ENCODE measurements at places on chromosomes 12 and 14.

DNA sequence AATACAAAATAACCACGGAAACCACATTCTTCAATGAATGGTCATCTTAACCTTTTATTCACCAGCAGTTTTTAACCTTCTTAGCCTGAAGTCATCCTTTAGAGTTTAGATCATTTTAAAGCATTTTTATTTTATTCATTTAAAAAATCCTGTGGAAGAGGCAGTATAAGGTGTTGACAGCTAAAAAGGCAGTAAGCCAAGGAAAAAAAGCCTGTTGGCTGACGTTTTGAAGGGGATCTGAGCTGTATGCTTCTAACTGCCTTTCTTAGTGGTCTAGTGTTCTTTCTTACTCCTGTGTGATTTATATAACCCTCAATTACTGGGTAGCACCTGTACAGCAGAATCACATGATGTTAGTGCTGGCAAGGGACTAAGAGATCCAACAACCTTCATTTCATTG, 438.3 kb upstream of the SEL1L start:
- DNase-seq: no peak

- peak; percentile 86 for DNase-seq
Observed at GRCh38 chr14:90419200-90419599, 22.4 kb downstream of the CALM1 start.

GRCh38 chr14:102893452-102893851, 29.0 kb upstream of the AMN start:
- DNase-seq: peak; percentile 93

DNA sequence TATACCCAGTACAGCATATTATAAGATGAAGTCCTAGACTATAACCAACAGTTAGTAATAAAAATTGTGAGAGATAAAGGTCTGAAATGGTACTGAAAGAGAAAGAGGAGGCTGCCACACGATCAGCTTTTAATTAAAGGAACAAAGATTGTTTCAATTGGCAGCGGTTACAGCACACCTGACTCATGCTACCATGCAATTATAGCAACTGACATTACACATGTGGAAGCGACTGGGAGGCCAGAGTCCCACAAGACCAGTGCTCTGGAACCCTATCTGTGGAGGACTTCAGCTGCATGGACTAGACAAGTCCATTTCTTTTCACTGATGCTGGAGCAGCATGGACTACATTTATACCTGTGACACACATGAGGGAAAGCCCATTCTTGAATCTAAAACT, 55.2 kb downstream of the SEL1L start:
- DNase-seq: no peak

DNA sequence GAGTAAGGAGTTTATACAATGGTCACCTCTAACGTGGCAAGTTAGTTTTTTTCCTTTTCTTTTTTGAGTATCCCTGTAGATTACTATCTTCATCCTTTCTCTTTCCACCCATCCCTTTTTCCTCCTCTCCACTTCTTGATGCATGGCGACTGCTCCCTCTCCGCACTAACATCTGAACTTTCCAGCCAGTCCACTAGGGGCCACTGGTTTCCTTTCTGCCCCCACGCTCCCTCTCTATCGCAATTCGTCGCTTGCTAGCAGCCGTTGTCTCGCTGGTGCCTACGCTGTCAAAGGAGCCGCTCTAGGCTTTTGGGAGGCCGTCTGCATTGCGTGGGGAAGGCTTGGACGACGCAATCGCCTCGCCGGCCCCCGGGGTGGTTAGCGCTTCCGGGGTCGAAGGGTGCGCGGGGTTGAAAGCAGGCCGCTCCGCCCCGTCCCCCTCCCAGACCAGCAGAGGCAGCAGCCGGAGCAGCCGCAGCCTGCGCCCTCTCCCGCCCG, at the start of gene PCBP2:
TSS of gene PCBP2 (plus strand) at position 442 of the 498 bp plus-strand sequence. CDS start 2,699 bp downstream, outside the sequence.
- DNase-seq: peak; percentile 99

GRCh38 chr12:5262450-5262849, 169.5 kb upstream of the NTF3 start:
- peak; percentile 27 for DNase-seq

GRCh38 chr14:105279642-105280361, 21.0 kb downstream of the BRF1 start:
- no peak for DNase-seq

DNA sequence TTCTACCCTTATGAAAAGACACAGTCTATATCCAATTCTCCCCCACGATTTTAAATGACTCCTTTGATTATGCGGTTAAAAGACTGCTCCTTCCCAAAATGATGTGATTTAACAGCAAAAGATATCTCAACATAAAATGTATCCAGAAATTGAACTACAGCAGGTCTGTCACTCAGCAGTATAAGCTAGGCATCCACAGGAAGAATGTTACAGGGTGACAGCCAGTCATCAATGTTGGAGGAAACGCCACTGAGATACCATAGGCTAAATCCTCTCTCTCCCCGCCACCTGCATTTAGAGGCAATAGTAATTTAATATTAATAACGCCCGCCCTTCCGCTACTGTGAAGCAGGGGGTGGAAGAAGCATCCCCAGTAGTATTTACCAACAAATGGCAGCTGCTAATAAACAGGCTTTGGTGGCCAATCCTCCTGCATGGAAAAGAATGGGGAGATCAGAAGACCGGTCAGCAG, 613 bp downstream of the RECQL start:
- DNase-seq: no peak

- no peak for DNase-seq
Observed at GRCh38 chr14:29587761-29588470, 339.7 kb downstream of the PRKD1 start.

GRCh38 chr14:95188380-95188779, 31.1 kb upstream of the DICER1 start:
- no peak for DNase-seq

DNA sequence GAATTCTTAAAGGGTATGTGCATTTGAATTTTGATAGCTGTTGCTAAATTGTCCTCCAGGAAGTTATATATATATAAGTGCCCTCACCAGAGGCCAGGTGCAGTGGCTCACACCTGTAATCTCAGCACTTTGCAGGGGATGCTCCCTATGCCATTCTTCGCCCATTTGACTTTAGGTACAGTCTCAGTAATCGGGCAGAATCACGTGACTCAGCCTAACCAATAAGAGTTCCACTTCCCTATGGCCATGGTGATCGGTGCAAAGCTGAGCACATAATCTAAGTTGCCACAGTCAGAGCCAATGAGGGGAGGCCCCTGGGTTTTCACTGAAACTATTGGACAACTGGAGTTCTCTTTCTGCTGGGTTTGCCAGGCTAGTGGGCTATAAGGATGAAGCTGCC, 274.6 kb upstream of the TBX3 start:
- DNase-seq: no peak

- DNase-seq: no peak
Observed at GRCh38 chr12:111076611-111077451, 156.5 kb upstream of the MYL2 start.

GRCh38 chr14:32481707-32482106, 152.6 kb downstream of the AKAP6 start:
- no peak for DNase-seq

Data from AG04450 (cell line).